Activated CD8-positive, alpha-beta memory T cell treated with anti-CD3 and anti-CD28 coated beads for 1 hour (primary cell): ENCODE measurements at places on chromosomes 4 and X.

DNA sequence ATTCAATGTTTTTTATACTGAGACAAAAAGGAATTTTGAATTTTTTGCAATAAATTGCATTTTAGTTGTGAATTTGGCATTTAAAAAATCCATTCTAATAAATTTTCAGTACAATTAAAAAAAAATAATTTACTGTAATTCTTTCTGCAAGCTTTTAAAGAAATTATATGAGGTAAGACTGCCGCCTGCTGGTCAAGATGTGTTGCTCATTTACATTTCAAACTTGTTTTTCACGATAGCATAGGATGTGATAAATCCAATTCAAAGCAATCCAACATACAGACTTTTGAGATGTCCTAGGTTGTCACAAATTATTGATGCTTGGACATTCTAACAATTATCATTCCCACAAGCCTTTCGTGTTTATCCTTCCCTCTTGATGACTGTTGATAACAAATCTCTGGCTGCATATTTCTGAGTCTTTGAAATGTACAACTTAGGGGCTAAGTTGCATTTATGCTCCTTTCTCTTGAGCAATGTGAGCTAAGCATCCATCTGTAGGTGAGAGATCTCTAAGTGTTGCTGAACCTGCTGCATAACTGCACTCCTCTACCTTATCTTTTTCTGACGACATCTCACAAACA, 21.7 kb upstream of the MFAP3L start:
- DNase-seq = peak; percentile 40

GRCh38 chr4:112277220-112277619, 8.5 kb downstream of the TIFA start:
- no peak for DNase-seq

DNA sequence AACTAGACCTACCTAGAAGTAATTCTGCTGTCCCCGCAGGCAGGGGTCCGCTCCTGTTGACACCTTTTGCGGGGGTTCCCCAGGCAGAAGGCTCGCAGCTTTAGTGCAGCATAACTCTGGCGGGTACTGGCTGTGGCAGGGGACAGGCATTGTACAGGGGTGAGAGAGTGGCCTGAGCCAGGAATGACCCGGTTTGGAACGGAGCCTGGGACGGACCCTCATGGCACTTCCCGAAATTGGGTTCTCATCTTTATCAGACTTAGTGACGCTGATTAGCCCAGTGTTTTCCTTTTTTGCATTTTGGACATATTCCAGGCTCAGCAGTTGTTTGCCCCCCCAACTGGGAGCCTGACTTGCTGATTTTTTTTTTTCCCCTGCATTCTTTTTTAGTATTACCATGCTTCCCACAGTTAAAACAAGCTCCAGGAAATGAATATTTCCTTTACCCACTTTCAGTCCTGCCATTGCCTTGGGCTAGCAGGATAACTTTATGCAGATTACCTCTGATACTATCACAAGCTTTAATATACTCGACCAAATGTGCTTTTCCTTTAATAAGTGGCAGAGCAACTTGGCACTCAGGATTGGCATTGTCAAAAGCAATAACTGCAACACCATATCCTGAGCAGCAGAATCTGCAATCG, 55.8 kb upstream of the WDR1 start:
- no peak for DNase-seq

DNA sequence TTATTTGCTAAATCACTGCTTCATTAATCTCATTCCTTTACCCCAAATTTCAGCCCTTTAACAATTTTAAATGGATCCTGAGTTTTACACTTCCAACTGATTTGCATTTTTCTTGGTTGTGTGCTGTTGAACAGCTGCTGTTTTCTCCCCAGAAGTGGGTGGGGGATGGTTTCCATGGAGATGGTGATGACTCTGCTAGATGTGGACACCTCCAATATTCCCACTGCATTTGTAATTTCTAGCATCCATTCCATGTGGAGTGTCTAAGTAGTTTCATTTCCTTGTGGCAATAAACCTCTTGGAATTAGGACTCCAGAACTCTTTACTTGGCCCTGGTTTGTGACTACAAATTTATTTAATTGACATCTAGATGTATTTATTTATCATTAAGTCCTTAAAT, 330.4 kb downstream of the GBA3 start:
- DNase-seq = no peak

GRCh38 chr4:8026453-8026852, 86.8 kb upstream of the AFAP1 start:
- DNase-seq = no peak

- DNase-seq = no peak
Observed at GRCh38 chr4:174154215-174154854, 129.1 kb downstream of the FBXO8 start.

- no peak for DNase-seq
Observed at GRCh38 chr4:6658209-6658595, 17.7 kb downstream of the MRFAP1 start.
